Midbrain (tissue), 1 donor: ENCODE measurements at places on chromosomes 16 and 17.

GRCh38 chr17:70375406-70375805, 206.1 kb downstream of the KCNJ2 start:
- DNase-seq: no peak

GRCh38 chr17:72382971-72383722, 262.3 kb downstream of the SOX9 start:
- DNase-seq: no peak

DNA sequence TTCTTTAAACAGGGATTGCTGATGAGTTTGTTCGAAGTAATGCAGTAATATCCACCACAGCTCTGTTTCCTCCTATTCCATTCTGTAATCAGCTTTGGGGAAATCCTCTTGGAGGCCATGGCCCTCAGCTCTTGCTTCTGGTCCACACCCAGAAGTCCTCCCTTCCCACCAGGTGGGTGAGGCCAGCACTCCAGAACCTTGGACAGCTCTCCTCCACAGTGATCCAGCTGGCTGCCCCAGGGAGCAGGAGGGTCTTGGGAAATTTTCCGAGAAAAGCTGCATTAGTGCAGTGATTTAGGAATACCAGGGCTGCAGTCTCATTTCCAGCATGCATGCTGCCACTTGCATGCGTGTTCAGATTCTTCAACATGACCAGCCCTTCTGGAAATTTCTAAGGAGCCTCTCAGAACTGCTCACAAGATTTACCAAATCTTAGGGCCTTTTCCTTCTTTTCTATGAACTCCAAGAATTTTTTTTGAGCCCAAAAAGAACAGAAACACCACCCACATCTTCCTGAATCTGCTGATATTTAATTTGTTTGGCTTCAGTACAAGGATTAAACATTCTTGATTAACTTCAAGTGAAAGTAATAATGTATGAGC, 4.2 kb downstream of the SMPD3 start:
- DNase-seq: no peak

DNA sequence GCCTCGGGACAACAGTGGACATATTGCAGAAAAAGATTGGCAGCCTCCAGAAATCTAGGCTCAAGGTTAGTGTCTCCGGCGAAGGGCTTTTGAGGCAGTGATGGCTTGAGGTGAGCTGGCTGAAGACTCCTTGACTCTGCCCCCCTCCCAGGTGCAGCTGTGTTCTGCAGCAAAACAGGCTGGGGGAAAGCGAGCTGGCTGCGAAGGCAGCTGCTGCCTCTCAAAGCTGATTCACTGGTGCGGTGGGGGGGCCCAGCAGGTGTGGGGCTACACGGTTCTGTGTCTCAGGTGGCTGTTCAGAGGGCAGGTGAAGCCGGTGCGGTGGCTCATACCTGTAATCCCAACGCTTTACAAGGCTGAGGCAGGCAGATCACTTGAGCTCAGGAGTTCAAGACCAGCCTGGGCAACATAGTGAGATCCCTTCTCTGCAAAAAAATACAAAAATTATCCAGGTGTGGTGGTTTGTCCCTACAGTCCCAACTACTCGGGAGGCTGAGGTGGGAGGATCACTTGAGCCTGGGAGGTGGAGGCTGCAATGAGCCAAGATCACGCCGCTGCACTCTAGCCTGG, 22.9 kb downstream of the C16orf96 start:
- no peak for DNase-seq

- no peak for DNase-seq
Measured at GRCh38 chr17:29650396-29650795, 27.7 kb upstream of the CORO6 start.

DNA sequence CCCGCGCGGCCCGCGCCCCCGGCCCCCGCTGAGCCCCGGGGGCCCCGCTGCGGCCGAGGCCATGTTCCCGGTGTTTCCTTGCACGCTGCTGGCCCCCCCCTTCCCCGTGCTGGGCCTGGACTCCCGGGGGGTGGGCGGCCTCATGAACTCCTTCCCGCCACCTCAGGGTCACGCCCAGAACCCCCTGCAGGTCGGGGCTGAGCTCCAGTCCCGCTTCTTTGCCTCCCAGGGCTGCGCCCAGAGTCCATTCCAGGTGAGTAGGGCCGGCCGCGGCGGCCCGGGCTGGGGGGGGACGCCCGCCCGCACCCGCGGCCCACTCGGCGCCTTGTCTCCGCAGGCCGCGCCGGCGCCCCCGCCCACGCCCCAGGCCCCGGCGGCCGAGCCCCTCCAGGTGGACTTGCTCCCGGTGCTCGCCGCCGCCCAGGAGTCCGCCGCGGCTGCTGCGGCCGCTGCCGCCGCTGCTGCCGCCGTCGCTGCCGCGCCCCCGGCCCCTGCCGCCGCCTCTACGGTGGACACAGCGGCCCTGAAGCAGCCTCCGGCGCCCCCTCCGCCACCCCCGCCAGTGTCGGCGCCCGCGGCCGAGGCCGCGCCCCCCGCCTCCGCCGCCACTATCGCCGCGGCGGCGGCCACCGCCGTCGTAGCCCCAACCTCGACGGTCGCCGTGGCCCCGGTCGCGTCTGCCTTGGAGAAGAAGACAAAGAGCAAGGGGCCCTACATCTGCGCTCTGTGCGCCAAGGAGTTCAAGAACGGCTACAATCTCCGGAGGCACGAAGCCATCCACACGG, 504 bp downstream of the MAZ start:
- DNase-seq: peak; percentile 25

- DNase-seq: no peak
Measured at GRCh38 chr17:76633628-76634328, 9.8 kb downstream of the ST6GALNAC1 start.

GRCh38 chr16:732936-733335, 6.0 kb downstream of the HAGHL start:
- DNase-seq: no peak

DNA sequence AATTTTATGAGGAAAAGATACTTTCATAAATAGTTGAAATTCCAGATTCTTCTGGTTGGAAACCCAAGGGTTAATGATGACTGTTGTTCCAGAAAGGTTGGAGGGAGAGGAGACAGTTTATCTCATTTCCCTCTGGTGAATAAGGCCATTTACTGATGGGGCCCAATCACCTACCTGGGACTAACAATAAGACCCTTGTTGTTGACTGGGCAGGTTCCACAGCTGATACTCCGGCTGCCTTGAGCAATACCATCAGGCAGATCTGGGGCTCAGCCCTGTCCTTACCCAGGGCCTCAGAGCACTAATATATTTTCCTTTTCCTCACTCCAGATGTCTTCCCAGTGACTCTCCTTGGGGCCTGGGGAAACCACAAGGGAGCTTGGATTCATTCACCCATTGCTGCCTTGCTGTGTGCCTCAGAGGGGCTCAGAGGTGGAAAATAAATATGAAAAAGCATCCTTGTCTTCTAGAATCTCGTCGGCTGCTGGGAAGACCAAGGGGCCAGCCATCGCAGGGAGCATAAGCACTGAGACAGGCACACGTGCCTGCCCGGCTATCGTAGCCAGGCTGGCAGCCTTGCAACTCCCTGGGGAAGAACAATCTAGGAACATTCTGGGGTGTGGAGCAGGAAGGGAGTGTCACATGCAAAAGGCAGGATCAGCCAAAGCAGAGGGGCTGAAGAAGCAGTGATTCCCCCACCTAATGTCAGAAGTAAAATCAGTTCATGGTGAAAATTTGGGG, 54.4 kb downstream of the MPRIP start:
- DNase-seq: no peak

DNA sequence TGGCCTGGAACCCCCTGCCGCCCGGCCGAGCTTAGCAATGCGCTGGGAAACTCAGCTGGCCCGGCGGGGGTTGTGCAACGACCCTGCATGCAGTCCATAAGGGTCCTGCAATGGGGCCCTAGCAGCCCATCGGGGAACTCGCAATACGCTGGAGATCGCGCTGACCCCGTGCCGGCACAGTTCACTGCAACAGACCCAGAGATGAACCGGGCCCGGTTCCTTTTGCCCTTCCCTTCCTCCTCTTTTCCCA, 375 bp downstream of the SLC25A11 start:
- DNase-seq: no peak
